ENCODE measurements at places on chromosomes 4 and X. TPM values are rescaled to one million over a fixed set of nuclear protein-coding genes. Genes with fewer than 3 reads are reported as not detected.

RIPPLY1 gene
- not detected for total RNA-seq

HMX1 gene
- total RNA-seq: 0.16 TPM

CCNA2 gene
- total RNA-seq: 47.8 TPM

ACSL1 gene
- 11.9 TPM for total RNA-seq

ARHGAP36 gene
- not detected for total RNA-seq

ACOX3 gene
- 8.0 TPM for total RNA-seq

PITX2 gene
- 1.2 TPM for total RNA-seq

SPIN2A gene
- 0.14 TPM for total RNA-seq

SPARCL1 gene
- total RNA-seq: not detected

TRAPPC11 gene
- 10.4 TPM for total RNA-seq

GAGE1 gene
- not detected for total RNA-seq

RNF175 gene
- total RNA-seq: not detected

UTP3 gene
- 45.2 TPM for total RNA-seq

IL2RG gene
- total RNA-seq: 0.21 TPM

EREG gene
- total RNA-seq: 53.5 TPM

F11 gene
- total RNA-seq: not detected

ADH7 gene
- not detected for total RNA-seq

TKTL2 gene
- not detected for total RNA-seq

BANK1 gene
- total RNA-seq: 1.1 TPM

PTPN13 gene
- 3.4 TPM for total RNA-seq

MAGEA10 gene
- 0.13 TPM for total RNA-seq

SHROOM4 gene
- total RNA-seq: not detected

MAGEB2 gene
- total RNA-seq: not detected

PCDH7 gene
- total RNA-seq: 0.03 TPM

LAP3 gene
- total RNA-seq: 36.0 TPM

All from A549 treated with RU486 at 1 μM for 4 hours (cell line).